ENCODE measurements at places on chromosomes 7 and 10.

DNA sequence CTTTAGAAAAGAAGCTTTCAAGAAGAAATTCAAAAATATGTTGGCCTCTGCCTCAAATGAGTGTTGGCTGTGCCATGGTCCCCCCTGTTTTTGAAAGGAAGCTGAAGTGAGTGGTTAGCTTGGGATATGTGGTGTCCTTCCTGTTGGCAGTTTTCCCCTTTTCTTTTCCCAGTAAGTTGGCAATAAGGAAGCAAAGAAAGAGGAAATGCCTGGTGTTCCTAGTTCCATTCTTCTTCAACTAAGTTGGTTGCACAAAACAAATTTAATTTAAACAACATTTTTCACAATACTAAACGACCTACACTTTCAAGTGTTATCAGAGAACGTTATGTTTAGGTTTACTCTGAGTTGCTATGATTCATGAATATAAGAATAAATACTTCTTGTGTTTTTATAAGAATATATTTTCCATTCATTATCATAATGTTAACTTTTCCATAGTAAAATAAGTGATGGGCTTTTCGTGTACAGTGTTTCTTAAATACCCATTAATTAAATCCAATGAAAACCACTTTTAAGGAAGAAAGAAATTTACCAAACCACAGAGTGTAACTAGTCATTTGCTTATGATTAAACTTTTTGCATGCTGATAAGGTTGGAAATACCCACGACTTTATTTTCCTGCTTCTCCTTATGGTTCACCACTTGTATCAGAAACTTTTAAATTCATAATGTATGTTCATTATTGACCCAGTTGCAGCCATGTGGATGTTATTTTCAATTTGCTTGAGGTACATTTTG, 7.7 kb downstream of the HDAC9 start:
- no peak for DNase-seq

DNA sequence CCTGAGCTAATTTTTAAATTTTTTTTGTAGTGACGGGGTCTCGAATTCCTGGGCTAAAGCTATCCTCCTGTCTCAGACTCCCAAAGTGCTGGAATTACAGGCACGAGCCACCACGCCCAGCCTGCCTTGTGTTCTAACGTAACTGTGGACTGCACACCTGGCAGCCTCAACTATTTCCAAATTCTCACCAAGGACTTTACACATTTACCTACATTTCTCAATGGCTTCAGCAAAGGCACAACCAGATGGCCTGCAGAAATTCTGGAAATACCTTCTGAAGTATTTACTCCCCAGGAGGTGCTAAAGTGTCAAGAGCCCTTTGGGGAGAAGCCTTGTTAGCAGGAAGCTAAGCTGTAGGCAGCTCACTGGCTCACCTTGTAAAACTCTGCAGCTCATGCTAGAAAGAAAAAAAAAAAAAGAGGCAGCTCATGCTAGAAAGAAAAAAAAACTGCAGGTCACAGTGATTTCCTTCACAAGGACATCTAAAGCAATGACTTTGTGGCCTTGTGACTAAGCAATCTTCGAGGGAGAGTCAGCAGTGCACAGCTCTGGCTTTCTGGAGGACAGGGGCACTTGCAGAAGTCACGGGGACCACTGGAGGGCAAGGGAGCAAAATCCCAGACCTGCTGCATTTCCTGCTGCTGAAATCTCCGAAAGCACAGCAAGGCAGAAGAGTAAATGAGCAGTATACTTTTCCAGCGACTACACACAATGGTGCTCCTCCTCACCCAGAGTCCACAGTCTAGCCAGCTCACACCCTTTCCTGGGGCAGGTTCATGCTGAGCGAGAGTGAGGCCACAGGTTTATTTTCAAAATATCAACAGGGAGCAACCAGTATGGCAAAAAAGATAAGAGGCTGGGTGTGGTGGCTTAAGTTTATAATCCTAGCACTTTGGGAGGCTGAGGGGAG, 40.4 kb downstream of the BAIAP2L1 start:
- DNase-seq, result no peak

- no peak for DNase-seq
These were observed 28.6 kb downstream of the LRMDA start for GRCh38 chr10:75460059-75460458.

DNA sequence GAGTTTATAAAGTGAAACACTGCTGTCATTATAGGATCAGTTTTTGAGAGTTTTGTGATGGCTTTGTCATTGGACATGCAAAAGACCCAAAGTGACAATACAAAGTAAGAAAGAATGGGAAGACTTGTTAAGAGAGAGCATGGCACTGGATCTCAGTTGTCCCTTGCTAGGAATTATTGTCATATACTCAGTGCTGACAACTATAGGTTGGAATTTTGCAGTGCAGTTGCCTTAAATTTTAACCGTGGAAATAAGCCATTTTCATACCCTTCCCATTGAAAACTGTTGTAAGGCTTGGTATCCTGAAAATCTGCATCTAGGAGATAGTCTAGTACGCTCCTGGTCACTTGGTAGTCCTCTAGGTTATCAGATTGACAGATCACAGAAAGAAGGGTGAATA, 1156.7 kb downstream of the GATA3 start:
- no peak for DNase-seq

GRCh38 chr10:71748671-71749191, 24.6 kb downstream of the VSIR start:
- no peak for DNase-seq

GRCh38 chr10:104548090-104548489, 93.0 kb upstream of the SORCS3 start:
- DNase-seq, result no peak

- no peak for DNase-seq
These were observed 42.3 kb downstream of the PPP1R17 start for GRCh38 chr7:31729195-31729804.

- DNase-seq, result no peak
These were observed 65.3 kb upstream of the PLXDC2 start for GRCh38 chr10:19750972-19751371.

DNA sequence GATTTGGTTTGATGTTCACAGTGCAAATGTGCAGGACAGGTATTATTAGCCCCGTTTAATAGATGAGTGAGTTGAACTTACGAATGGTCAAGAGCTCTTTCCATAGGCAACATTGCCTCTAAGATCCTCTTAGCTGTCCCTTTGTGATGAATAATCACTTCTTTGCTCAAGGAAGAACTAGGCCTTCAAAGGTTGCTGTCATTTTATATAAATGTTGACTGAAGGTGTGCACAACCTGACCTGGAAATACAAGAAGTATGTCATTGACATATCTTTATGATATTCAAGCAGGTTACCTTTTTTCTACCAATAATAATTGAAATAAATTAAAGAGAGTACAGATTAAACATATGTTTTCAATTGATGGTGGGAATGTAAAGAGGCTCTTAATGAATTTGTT, 48.5 kb upstream of the GLCCI1 start:
- DNase-seq, result no peak
